Suprapubic skin (tissue), 4 donors: ENCODE measurements at places on chromosomes 2 and 18. TPM values are rescaled to one million over a fixed set of nuclear protein-coding genes. Genes with fewer than 3 reads are reported as not detected.

GRCh38 chr18:9604348-9604747 lies 10.0 kb downstream of the PPP4R1 start:
- no peak for DNase-seq
- H3K4me3 ChIP-seq: no peak overlapping the region
- H3K36me3 ChIP-seq: no peaks in the 10 kb centered on the region
- peaks cover 22% of the 10 kb centered on the region for H3K4me1 ChIP-seq

CACNB4 gene
- total RNA-seq: 7.6 TPM

L3MBTL4 gene
- 12.9 TPM for total RNA-seq

TLX2 gene
- total RNA-seq: not detected

DNA sequence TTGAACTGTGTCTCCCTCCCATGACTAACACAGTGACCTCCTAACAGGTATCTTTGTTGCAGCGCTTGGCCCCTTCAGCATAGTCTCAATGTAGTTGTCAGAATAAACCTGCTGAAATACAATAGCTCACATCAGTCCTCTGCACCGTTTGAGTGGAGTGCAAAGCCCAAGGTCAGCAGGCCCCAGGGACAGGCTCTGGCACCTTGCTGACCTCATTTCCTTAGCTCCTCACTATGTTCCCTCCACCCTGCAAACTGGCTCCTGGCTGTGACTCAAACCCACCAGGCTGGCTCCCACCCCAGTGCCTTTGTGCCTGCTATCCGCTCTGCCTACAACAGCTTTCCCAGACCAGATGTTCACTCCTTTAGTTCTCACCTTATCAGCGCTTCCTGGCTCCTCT lies 146.7 kb downstream of the LRATD1 start:
- no peaks in the 10 kb centered on the region for H3K27me3 ChIP-seq
- H3K27ac ChIP-seq: no peak overlapping the region
